SW 1271 (cell line): ENCODE measurements at places on chromosomes 12 and 14.
A peak's percentile ranks its signal among the peaks of the same experiment; 100 is the strongest.

- DNase-seq, result no peak
These were observed 500.4 kb downstream of the NELL2 start for GRCh38 chr12:44375694-44376093.

- DNase-seq, result peak; percentile 48
These were observed 1.3 kb downstream of the GPR137C start for GRCh38 chr14:52553671-52554575.

- no peak for DNase-seq
These were observed 13.6 kb upstream of the CDCA4 start for GRCh38 chr14:105034315-105035039.

GRCh38 chr12:119781804-119782203 lies 95.3 kb downstream of the CIT start:
- DNase-seq, result no peak

DNA sequence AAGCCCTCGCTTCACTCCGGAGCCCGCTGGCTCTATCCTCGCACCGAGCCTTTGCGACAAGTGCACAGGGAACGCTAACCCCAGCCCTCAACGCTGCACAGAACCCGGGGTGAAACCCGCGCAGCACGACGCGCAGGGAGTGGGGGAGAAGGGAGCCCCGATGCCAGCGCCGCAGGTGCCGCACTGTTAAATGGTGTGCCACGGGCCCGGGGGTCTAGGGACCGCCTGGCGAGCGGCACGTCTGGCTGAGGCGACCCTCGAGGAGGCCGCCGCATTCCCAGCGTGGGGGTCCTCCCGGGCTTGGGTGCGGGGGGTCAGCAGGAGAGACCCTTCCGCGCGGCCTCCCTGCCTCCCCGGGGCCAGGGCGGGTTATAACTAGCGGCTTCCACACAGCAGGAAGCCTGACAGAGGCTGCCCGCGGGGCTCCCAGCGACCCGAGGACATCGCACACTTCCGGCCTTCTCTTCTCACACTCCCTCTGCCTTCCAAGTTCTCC lies 23.8 kb upstream of the LRTM2 start:
- no peak for DNase-seq

GRCh38 chr12:89280833-89281538 lies 71.3 kb downstream of the DUSP6 start:
- no peak for DNase-seq

GRCh38 chr14:26204366-26204727 lies 393.5 kb downstream of the NOVA1 start:
- DNase-seq, result no peak

DNA sequence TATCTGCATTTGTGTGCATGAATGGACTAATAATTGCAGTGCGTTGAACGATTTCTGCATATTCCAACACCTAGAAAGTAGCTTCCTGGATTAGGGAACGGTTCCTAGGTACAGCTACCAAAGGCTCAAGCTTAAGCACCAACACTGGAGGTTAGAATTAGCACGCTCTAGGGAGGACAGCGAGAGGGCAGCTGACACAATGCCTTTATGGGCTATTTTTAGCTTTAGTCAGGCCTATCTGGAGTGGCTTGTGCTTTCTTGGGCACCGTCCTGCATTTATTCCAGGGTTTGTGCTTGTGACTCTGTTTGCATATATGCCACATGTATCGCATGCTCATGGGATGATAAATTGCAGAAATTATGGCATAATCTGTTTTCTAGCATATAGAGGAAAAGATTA lies 13.7 kb downstream of the ETV6 start:
- DNase-seq, result no peak

DNA sequence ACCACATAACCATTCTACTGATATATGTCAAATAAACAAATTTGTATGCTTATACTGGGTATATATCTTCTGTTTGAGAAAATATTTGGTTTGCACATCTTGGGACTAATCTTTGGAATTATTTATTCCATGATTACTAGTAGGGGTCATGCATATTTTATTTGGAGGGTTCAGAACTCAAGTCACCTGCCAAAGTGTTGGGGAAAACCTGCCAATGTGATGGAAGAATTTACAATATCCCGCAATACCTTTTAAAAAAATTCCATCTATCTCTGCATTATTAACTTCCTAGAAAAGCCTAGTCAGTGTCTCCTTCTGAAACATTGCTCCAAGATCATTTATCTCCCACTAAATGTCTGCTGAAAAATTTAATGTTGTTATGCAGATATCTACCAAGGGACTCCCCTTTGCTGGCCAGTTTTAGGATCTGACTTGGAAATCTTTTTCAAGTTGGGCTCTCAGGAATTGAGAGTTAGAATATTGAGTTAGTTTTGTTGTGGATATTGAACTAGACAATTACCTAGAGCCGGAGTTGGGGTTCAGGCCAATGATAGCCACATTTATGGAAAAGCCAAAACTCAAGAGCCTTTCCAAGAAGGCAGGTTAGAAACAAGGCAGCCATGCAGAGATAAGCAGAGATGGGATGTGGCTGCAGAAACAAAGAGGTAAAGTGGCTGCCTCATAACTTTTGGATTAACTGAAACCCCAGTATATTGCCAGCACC lies 425.2 kb downstream of the ADAMTS20 start:
- no peak for DNase-seq

DNA sequence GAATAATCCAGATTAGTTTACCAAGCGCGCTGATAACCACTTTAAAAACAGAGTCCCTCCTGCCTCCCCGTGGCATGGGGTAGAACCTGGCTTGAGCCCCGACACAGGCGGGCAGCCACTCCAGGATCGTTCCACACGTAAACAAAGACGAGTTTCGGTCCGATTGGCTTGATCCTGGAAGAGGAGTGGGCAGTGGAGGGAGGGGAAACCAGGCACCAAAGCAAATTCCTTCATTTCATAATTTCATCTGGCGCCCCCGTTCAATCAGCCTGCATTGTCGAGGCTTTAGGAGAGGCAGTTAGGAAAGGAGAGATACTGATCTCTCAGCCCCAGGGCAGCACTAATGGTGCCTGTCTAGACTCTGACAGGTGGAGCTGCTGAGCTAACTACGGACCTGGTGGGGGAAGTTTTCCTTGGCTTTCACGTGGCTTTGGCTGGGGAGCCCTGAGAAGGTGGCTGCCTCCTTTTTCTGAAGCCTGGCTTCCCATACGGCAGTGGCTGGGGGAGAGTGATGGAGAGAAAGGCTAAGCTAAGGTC lies 751 bp upstream of the GPRC5A start:
- DNase-seq, result peak; percentile 89

- DNase-seq, result no peak
These were observed 614.8 kb downstream of the DIO2 start for GRCh38 chr14:79596551-79596950.

GRCh38 chr12:116202433-116202832 lies 75.1 kb downstream of the MED13L start:
- DNase-seq, result no peak

DNA sequence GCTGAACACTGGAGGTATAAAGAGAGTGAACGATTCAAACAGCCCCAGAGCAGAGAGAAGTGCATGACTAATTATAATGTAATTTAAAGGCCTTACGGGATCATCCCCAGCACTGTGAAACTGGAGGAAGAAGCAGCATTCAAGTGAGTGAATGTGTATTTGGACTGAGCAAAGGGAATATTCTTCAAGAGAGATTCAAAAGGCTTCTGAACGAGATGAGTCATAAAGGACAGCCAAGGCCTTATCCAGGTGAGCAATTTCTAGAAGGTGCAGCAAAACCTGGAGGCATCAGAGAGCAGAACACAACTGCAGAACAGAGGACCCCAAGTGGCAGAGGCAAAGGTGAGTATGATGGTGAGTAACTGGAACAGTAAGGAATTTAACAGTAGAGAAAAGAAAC lies 127.2 kb downstream of the BCAT1 start:
- no peak for DNase-seq

- DNase-seq, result no peak
These were observed 547.1 kb downstream of the CCER1 start for GRCh38 chr12:90407841-90408240.

DNA sequence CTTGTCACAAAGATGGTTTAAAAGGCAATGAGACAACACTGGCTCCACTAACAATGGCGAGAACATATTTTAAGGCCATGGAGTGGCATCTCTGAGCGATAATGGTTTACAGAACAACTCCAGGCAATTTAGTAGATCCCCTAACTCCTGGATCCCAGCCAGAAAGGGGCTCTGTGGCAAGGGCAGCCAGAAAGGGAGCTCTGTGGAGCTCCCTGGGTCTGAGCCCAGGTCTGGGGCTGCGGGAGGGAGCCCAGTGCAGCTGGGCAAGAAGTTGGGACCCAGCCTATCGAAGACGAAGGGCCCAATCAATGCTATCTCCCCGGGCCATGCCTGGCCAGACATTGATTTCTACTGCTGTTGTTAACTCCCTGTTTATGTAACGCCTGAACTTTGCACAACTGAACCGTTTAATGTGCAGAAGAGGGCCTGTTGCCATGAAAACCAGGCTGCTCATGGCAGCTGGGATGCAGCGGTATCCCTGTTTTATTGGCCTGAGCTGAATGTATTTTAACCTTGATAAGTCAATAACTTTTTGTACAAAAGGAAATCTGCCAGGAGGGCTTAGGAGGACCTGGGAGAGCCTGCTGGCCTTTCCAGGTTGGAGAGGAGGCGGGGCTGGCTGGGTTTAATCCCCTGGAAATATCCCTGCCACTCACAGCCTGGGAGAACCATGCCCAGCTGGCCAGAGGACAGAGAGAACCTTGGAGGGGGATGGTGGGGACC lies 6.7 kb upstream of the FAM222A start:
- DNase-seq, result no peak

DNA sequence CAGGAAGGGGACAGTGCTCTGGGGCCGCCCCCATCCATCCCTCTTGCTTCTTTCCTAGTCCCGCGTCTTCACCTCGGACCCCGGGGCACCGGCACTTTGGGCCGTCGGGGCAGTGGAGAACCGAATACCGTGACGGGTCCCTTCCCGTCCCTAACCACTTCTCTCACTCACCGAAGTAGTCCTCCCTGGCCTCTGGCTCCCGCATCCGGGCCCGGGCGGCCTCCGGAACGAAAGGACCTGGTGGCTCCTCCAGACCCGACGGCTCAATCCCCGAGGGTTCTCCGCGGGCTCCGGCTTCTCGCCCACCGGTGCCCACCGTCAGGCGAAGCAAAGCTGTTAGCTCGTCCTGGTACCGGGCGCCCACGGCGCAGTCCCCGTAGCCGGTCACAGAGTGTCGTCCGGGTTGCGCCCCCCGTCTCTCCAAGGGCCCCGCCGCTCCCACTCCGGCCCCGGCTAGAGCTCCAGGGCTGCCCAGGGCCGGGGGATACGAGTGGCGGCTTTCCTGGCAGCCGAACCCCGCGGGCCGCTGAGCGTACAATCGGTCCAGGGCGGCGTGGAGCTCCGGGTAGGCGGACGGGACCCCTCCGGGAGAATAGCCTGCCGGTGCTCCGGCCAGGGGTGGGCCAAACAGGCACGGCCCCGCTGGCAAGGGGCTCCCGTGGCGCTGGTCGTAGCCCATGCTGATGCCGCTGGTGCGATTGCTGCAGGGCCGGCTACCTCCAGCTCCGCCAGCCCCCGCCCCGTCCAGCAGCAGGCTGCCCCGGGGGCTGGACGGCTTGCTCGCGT lies 1.1 kb downstream of the AJUBA start:
- no peak for DNase-seq

- DNase-seq, result no peak
These were observed 73.9 kb upstream of the CAPRIN2 start for GRCh38 chr12:30828686-30829085.

- DNase-seq, result no peak
These were observed 403 bp upstream of the PNP start for GRCh38 chr14:20468764-20469241.

DNA sequence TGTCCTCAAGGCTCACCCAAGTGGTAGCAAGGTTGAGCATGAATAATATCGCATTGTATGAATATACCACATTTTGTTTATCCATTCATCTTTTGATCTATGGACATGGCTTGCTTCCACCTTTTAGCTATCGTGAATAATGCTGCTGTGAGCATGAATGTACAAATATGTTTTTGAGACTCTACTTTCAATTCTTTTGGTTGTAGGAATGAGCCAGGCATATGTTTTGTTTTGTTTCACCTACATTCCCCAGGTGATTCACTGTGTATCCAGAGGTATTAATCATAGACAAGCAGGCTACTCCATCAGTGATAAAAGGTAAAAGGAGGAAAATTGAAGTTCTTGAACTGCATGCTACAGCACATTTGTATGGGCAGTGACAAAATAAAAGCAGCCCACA lies 35.8 kb downstream of the CDKL1 start:
- DNase-seq, result no peak

DNA sequence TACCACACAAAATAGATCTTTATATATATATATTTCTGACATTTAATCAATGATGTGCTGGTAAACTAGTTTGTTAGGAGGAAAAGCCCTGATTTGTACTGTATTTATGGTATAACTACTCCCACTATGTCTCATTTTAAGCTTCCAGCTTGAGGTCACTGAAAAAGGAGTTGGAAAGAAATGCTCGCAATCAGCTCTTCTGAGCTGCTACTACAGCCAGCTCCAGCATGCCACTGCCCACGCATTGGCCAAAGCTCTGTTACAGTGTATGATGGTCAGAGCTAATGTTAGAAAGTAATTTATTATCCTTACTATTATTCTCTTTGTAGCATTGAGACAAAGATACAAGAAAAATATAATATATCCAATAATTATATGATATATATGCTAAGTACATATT lies 55.0 kb upstream of the PCED1B start:
- no peak for DNase-seq
